Kasumi-1 (cell line): ENCODE measurements at places on chromosomes 13 and 19.

GRCh38 chr19:51807111-51807701 is 12.2 kb downstream of the FPR3 start:
- DNase-seq, result no peak

GRCh38 chr19:41546386-41546789 is 29.6 kb upstream of the CEACAM21 start:
- DNase-seq, result peak; percentile 71

GRCh38 chr13:89688918-89689317 is 1658.6 kb upstream of the MIR17HG start:
- no peak for DNase-seq

DNA sequence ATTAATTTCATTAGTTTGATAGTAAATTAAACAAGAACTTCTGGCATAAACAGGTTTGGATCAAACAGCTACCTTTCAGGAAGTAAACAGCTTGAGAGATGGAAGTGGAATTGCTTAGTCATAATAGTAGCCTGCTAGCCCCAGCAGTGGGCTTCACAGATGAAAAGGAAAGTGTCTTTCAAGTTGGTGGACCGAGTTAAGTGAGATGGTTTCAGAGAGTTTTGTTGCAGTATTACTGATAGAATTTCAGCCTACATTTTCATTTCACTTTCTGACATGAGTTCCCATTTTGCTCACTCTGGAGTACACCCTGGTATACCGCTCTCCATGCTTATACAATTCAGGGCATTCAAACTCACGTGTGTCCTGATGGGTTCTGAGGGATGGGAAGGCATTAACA is 2.0 kb upstream of the PTOV1 start:
- no peak for DNase-seq

DNA sequence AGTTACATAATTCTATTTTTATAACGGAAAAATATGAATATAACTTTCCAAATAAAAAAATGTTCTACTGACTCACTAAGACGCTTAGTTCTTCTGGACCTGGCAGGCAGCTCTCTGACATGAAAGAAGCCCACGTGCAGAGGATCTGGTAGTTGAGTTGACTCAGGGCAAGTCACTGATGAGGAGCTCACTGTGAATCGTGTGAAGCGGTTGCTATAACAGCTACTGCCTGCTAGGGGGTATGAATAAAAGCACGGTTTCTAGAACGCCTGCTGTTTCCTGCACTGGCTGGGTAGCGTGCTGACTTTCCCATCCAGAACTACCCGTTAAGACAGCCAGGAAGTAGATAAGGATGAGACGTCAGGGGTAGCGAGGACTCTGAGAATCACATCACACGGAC is 54.7 kb upstream of the WASF3 start:
- DNase-seq, result peak; percentile 56

DNA sequence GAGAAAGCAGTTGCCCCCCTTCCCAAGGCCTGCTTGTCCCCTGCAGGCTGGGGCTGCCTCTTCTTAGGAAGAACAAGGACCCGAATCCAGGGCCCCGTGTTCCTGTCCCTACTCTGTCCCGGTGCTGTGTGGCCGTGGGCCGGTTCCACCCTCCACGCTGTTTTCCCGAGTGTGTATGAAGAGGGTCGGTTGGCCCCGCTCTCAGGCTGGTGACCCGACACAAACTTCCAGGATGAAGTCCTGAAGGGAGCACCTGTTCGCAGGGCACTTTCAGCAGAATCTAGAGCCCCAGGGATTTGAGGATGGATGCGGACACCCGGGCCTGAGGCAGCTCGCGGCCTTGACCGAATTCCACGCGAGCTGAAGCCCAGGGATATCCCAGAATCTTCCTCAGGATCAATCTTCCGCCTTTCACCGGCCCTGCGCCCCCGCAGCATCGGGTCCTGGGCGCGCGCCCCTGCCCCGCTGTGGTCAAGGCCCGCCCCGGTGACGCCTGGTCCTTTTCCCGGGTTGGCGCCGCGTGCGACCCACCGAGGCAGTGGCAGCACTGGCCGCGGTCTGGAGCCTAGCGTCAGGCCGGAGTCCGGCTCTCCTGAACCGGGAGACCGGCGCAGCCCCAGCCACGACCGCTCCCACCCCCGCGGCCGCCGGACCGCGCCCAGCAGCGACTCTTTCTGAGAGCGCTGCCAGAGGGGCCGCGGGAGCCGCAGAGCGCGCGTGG is 528 bp upstream of the CHST8 start:
- DNase-seq, result no peak
